ENCODE measurements at places on chromosomes 3 and 15.

GRCh38 chr3:103609472-103609871 lies 1174.7 kb downstream of the ZPLD1 start:
- no peak for DNase-seq

DNA sequence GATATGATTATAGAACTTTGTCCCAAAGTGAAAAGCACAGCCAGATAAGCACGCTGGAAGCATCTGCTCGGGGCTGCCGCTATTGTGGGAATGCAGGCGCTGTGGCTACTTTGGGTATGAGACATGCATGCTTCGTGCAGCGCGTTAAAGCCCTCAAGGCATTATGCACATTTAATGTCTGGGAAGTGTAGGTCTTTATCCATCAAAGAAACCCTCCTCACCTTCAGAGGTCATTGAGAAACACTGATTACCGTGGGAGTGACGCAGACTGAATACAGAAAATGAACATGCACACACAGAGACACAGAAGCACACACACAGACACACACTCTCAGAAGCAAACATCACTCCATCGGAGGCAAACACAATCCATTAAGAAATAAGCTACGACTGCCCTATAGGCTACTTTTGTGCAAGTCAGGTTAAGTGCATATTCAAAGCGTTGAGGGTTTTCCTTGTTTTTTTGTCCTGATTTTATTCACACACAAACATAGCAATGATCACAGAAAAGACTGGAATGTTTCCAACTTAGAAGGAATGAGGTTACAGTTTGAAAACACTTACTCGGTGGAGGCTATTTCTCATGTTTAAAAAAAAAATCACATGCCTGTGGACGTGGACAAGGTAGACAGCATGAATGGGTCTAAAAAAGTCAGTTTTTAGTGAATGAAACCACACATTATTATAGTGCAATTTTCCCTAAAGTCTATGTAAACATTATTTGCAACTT lies 68.5 kb downstream of the PLCH1 start:
- no peak for DNase-seq

- no peak for DNase-seq
Observed at GRCh38 chr3:127194601-127195187, 1.8 kb downstream of the PRR23E start.

DNA sequence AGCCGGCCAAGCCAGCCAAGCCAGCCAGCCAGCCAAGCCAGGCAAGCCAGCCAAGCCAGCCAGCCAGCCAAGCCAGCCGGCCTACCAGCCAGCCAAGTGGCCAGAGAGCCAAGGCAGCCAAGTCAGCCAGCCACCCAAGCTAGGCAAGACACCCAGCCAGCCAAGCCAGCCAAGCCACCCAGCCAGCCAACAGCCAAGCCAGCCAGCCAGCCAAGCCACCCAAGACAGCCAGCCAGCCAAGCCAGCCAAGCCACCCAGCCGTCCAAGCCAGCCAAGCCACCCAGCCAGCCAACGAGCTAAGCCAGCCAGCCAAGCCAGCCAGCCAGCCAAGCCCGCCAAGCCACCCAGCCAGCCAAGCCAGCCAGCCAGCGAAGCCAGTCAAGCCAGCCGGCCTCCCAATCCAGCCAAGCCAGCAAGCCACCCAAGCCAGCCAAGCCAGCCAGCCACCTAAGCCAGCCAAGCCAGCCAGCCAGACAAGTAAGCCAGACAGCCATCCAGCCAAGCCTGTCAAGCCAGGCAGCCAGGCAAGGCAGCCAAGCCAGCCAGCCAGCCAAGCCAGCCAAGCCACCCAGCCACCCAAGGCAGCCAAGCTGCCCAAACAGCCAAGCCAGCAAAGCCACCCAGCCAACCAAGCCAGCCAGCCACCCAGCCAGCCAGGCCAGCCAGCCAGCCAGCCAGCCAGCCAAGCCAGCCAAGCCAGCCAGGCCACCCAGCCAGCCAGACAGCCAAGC lies 200.5 kb downstream of the GOLGA6L6 start:
- DNase-seq = no peak

DNA sequence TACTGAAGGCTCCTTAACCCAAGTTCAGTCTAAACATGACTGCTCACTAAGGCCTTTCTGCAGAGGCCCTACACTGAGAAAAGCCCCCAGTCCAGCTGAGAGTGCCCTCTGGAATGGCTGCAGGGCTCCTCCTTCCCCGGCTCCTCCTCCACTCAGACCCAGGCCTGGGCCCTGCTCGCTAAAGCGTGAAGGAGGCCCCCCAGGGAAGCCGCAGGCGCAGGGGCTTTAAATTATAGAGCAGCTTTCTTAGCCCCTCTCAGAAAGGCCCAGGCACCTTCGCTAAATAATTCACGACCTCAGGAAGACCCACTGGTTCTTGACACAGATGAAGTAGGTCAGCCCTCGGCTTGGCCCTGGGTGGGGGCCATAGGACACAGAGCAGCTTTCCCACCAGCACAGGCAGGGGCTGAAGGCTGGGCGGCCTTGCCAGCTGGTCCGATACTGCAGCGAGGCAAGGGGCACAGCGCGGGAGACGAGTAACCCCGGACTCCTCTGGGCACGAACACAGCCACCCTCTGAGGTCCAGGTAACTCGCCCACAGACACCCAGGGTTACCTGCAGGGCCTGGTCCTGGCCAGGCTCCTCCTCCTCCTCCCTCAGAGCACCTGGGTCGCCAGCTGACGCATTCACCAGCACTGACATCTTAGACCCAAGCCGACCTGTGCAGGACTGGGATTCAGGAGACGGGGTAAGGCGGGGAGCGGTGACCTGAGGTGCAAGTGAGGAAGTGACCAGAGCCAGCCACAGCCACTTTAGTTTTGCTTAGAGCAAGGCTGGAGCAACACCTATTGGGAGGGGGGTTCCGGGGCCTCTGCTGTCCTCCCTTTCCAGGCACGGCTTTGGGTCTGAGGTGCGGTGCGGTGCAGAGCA lies 36.9 kb downstream of the RBPMS2 start:
- no peak for DNase-seq

DNA sequence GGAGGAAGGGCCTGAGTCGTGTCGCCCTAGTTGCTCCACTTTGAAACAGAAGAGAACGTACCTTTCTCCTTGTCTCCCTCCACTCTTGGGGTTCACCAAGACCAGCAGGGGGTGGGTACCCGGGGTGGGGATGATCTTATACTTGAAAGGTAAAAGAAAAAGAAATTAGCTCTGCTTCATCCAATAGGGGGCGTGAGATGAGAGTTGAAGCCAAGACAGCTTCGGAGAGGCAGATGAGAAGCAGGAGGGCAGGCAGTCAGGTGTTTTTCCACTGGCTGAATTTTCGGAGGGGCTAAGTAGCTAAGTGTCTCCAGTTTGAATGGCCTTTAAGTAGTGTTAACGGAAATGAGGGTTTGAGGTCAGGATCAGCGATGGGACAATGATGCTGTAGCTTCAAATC lies 100.4 kb downstream of the DGKG start:
- no peak for DNase-seq

- DNase-seq = no peak
Observed at GRCh38 chr3:21481991-21482390, 269.0 kb downstream of the ZNF385D start.

GRCh38 chr15:58738046-58738707 lies 11.3 kb downstream of the ADAM10 start:
- DNase-seq = no peak

DNA sequence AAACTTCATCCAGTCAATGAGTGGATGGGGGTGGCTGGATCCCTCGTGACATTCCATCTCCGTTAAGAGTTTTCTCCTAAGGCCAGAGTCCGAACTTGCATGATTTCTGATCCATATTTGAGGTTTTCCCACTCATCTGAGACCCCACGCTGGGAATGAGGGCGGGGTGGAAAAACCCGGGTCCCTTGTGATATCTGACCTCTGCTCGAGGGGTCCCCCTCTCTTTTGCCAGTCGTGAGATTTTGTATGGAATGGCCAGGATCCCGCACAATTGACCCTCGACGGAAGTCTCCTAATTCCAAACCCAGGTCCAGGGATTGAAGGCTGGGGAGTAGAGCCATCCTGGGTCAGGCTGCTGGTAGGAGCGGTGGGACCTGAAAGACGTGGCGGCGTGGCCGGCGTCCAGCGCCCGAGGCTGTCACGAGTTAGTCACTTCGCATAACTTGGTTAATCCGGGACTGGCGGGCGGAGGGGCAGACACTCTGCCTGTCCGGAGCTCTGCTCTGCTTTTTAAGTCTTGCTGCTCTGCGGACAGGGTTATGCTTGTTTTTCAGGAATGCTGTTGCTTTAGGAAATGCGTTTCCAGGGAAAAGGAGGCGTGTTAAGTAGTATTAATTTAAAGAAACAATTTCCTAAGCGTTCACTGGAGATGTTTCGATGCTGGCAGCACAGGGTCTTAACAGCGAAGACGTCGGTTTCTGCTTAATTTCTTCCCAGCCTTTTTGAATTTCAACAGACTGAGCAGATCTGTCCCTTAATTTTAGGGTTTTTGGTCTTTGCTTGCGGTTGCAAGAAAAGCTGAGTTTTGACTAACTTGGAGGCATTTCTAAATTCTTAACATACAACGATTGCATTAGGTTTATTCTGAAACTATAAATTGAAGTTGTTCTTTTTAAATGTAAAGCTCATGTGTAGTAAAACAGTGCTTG lies 69.7 kb upstream of the LRRFIP2 start:
- DNase-seq = peak; percentile 47

- no peak for DNase-seq
Observed at GRCh38 chr15:41125931-41126642, 10.0 kb upstream of the INO80 start.

DNA sequence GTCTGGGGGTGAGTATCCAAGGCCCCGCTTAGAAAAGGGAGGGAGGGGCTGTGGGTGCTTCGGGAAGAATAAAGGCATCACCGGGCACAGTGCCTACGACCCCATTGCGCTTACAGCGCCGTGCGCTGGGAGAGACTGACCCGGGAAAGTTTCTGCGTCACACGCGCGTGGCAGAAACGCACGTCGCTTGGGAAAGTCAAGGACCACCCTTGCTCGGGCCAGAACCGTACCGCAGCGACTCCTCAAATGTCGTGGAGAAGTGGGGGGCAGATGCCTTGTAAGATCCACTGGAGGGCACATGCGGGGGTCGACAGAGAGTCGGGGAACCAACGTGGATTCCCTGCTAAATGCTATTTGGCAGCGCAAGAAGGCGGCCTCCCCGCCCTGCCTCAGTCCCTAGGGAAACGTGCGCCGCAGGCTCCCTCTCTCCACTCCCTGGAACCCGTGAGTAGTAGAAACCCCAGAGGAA lies 2.4 kb downstream of the ADAMTS9 start:
- no peak for DNase-seq

GRCh38 chr3:16430717-16431630 lies 82.5 kb downstream of the RFTN1 start:
- DNase-seq = no peak

DNA sequence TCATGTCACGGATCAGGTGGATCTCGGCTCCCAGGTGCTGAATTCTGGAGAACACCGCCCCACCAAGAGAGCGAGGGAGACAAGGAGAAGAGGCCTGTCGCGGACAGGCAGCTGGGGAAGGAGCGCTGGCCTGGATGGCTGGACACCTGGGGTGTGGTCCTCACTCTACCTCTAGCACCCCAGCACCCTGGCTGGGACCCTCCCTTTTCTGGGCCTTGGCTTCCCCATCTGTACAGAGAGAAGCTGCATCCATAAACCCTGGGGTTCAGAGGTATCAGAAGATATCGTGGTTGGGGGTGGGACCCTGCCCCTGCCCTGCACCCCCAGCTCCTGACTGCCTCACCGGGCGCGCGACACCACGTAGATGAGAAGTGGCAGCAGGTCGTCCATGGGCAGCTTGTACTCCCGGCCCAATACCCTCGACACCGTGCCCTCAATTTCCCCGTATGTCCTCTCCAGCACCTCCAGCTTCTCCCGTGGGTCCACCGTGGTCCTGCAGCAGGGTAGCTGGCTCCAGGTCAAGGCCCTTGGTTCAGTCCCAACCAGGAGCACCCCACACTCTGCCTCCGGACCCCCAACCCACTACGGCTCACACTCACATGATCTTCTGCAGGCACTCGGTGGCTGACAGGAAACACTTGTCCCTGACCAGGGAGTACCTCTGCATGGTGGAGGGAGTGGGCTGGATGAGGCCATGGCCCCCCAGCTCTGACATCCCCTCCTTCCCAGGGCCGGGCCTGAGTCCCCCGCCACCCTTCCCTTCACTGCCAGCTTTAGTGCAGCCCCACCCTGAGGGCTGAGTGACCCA lies 21.7 kb downstream of the ALS2CL start:
- no peak for DNase-seq

- no peak for DNase-seq
Observed at GRCh38 chr3:36025232-36025631, 355.1 kb upstream of the STAC start.

DNA sequence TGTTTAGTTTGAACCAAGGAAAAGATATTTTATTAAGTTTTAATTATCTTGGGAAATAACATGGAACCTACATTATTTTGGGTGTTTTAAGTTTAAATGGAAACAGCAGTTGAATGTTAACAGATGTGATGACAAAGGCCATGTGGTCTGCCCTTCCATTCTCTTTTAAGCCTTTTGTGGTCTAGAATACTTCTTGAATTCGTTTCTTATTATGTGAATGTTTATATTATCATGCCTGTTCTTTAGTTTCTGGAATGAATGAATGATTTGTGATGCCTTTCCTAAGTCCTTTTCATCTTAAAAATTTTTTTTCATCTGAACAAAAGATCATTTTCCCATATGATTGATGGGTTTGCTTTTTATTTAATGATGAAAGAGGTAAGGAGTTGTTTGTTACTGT lies 44.6 kb downstream of the SNRK start:
- DNase-seq = no peak

DNA sequence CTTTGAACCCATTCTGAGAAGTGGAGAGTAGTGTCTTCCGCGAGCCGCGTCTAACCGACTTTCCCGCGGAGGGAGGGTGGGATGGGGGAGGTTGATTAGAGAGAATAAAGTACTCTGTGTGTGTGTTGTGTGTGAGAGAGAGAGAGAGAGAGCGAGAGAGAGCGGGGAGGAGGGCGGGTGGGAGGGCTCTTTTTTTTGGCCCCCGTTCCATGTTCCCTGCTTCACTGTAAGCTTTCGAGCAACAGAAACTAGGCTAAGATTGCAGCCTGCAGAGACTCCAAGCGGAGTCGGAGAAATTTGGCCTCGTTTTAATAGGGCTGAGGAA lies 1.6 kb upstream of the MEIS2 start:
- no peak for DNase-seq

DNA sequence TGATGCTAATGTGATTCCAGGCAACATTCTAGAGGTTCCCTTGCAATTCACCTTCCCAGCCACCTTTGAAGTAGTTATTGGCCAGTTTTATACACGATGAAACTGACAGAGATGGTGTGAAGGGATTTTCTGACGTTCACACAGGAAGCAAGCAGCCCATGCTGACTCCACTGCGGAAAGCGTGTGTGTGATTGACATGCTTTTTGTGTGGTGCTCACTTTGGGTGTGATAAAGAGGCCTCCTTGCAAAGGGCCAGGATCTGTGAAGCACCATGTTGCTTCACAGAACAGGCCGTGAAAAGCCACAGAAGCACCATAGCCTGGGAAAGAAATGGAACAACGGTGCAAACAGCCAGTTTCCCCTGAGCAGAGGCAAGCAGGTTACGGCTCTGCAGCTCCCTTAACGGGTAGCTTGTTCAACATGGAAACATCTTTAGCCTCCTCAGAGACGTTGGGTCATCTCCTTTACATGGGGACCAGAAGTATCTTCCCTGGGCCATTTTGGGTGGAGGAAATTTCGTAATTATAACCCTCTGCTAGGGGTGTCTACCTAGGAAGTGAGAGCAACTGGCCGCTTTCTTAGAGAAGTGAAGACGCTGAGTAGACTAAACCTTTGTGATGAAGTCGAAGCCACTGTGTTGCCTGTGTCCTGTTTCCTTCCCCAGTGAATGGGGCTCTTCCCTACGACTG lies 108.5 kb downstream of the APBA2 start:
- DNase-seq = peak; percentile 28
